ENCODE measurements at places on chromosomes 5 and 9.

DNA sequence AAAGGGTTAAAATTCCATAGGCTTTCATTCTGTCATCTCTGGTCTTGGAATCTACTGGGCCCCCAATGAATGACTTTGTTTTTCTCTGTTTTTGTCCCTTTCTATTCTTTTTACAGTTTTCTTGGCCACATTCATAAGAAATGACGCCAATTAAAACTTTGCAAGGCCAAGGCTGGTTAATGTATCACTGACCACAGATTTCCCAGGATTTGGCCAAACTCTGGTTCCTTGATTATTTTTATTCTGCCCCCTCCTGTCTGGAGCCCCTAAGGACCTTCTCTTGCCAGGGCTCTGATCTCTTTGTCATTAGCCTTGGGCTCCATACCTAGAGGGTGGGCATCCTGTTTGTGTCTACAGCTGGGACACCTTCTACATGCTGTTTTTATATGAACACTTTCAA, 388.9 kb upstream of the PAPPA start:
- no peak for DNase-seq

DNA sequence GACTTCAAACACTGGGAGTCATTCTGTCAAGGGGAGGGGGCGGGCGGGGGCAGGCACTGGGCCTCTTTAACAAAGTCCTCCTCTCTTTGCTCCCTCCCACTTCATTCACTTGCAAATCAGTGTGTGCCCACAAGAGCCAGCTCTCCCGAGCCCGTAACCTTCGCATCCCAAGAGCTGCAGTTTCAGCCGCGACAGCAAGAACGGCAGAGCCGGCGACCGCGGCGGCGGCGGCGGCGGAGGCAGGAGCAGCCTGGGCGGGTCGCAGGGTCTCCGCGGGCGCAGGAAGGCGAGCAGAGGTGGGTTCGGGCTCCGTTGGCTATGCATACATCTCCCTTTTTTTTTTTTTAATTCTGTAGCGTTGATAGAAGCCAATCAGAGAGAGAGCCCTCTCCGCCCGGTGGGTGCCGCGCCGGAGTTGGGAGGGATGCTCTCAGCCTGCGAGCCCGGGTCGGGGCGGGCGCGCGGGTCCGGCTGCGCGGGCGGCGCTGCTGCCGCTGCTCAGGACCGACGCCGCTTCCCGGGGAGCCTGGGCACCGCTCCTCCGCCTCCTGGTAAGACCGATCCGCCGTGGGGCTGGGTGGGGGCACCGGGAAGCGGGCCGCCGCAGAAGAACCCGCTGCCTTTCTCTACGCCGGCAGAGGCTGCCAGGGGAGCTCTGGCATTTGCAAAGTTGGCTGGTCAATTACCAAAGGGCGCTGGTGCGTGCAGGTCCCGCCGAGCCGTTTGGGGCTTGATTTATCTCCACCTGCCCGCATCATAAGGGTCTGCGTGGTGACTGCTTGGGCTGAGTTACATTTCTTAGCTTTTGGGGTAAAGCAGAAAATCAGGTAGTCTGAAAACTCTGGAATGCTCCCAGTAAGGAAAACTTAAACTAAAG, at the start of gene CDH6:
TSS of gene CDH6 (plus strand) at position 96 of the 877 bp plus-strand sequence. CDS start 73,788 bp downstream, outside the sequence.
- DNase-seq = peak; percentile 74

DNA sequence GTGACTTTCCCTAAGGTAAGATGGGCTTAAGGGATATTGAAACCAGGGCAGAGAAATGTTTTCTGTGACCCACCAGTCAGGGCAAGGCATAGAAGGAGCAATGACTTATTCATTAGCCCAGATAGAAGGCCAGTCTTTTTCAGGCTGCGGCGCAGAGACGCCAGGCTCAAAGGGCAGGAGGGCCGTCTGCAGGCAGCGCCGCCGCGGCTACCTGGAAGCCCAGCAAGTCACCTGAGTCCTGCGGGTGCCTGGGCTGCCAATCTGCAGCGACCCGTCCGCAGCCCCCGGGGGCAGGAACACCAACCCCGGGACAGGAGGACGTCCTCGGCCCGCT, 322 bp upstream of the SH3GL2 start:
- DNase-seq = no peak

DNA sequence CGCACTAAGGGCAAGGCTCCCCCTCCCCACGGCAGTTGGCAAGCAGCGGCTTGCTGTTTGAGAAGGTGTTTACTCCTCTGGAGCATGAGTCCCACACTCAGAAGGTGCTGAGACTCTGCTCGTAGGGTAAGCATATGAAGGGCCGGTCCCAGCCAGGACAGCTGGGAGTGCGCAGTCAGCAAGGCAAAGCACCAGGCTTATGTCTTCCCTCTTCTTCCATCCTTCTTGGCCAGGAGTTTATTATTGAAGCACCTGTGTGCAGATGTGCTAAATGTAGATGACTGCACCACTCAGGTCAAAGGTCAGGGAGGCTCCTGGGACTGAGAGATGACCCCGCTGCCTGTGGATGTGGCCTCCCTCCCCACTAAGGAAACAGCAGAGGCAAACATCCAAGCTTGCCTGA, 27.0 kb upstream of the CDKN2AIPNL start:
- DNase-seq = no peak

DNA sequence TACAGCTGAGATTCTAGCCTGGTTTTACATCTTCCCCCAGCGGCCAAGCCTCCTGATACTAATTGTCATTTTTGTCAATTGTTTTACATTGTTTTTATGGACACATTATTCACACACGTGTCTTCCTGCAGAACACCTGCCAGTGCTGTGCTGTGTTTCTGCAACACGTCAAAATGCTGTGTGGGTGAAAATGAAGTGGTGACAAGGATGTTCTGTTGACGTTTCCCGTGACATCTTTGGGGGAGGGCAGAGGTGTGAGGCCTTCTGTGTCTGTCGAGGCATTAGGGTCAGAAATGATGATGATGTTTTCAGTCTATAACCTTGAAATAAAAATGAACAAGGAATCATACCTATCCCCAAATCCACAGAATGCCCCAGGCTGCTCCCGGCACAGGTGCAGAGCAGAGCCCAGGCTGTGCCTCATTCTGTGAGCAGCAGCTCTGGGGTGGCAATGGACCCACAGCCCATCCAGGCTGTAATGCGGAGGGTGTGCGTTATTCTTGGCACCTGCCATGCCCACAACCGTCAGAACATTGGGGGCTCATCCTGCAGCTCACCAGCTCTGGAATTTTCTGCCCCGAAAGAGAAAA, 23.6 kb upstream of the CEP72 start:
- DNase-seq = no peak

DNA sequence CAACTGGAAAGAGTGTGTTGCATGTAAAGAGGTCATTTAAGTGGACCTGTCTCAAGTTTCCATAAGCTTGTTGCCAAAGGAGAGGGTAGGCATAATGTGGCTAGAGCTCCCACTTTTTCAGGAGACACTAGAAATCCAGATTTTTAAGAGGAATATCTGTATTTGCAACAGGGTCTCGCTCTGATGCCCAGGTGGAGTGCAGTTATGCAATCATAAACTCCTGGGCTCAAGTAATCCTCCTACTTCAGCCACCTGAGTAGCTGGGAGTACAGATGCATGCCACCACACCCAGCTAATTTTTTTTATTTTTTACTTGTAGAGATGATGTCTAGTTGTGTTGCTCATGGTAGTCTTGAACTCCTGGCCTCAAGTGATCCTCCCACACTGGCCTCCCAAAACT, 183.5 kb downstream of the NIPBL start:
- DNase-seq = no peak

- no peak for DNase-seq
These were observed 141.9 kb upstream of the EFNA5 start for GRCh38 chr5:107812570-107813141.

GRCh38 chr5:174970502-174970901, 246.1 kb downstream of the MSX2 start:
- no peak for DNase-seq

GRCh38 chr9:21728781-21729180, 73.7 kb upstream of the MTAP start:
- DNase-seq = no peak

DNA sequence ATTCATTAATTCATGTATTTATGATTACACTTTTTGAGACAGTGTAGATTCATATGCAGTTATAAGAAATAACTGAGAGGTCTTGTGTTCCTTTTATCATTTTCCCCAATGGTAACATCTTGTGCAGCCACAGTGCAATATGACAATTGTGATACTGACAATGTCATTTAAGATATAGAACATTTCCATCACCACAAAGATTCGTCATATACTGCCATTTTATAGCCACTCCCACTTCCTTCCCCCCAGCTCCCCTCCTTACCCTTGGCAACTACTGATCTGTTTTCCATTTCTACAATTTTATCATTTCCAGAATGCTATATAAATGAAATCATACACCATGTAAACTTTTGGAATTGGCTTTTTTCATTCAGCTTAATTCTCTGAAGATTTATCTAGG, 53.8 kb downstream of the NR2F1 start:
- DNase-seq = no peak

DNA sequence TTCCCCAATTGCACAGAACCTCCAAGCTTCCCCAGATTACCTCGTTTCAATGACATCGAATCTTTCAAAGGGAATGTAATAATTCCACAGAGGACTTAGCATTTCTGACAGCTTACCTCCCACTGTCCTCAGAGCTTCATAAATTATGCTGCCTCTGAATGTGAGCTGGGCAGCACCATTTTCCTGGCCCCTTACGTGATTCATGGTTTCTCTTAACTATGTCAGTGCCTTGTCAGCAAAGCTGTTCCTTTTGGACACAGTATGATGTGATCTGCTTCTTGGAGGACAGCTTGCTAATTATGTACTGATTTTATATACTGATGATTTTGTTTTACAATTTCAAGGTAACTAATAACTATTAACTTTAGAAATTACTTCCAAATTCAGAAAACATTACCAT, 27.7 kb upstream of the SSBP2 start:
- DNase-seq = no peak
